ENCODE measurements at places on chromosomes 5 and 9. TPM values are rescaled to one million over a fixed set of nuclear protein-coding genes. Genes with fewer than 3 reads are reported as not detected.

MLANA gene
- total RNA-seq = not detected

UGT3A2 gene
- total RNA-seq = not detected

GRCh38 chr9:72326641-72327040 lies 38.4 kb downstream of the ZFAND5 start:
- no peaks in the 10 kb centered on the region for H3K4me1 ChIP-seq
- H3K36me3 ChIP-seq = no peaks in the 10 kb centered on the region
- no peak for DNase-seq
- no peak overlapping the region for H3K27ac ChIP-seq
- no peaks in the 10 kb centered on the region for H3K27me3 ChIP-seq

DAB2IP gene
- total RNA-seq = not detected

FBP2 gene
- not detected for total RNA-seq

Measured in T-helper 17 cell (primary cell).